Fibroblast of lung (primary cell): ENCODE measurements at places on chromosomes 11 and 22.

DNA sequence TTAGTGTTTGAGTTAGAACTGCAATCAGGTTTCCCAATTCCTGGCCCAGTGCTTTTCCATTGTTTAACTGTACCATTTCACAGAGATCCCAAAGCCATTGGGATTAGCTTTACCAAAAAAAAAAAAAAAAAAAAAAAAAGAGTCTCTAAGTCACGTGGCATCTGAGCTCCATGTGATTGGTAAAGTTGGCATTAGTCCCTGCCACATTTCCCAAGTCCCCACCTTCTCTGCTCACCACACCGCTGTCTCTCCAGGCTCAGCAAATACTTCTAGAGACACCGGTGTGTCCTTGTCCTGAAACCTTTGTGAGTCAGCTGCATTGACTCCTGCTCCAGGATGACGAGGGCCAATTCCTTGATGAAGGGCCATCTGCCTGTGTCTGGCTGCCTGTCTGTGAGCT lies 305.3 kb downstream of the KIRREL3 start:
- no peak for DNase-seq

GRCh38 chr11:40867991-40868632 lies 591.3 kb downstream of the LRRC4C start:
- DNase-seq = no peak

DNA sequence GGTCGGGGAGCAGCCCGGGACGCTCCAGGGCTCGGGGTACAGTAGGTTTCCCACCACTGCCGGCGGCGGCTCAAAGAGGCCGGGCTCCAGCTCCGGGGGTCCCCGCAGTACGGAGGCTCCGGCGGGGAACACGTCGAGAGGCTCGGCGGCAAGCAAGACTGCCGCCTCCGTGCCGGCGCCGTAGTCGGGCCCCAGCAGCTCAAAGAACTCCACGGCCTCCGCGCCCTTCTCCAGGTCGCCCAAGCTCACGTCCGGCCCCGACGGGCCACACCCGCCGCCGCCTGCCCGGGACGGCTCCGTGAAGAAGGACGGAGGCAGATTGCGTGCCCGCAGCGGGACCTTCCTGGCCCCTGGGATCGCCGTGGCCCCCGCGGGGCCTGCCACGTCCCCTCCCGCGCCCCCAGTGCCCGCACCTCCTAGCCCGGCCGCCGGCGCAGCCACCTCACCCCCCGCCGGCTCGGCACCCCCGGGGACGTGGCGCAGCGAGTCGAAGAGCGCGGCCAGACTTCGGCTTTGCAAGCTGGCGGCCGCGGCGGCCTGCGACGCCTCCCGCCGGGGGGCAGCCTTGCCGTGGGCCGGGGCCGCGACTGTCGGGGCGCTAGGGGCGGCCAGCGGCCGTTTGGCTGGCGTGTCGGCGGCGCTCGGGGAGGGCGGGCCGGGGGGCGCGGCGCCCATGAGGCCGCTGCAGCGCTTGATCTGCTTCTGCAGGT lies 775 bp downstream of the FAM181B start:
- DNase-seq = no peak

DNA sequence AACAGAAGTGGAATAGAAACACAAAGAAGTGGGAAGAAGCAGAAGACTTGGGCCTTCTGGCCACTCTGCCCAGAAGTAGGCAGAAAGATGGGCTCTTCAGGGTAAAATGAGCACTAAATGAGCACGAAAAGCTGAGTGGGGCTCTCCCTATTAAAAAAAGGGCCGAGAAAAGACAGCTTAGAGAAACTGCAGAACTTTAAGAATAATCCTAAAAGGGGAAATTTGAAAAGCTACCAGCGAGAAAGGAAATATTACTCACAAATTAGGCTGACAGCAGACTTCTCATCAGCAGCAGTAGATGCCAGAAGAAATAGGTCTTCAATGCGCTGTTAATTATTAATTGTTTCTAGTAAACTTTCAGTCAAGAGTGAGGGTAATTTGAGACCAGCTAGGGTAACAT lies 78.2 kb downstream of the UVRAG start:
- DNase-seq = no peak
